ENCODE measurements at places on chromosomes 5 and 9.

GRCh38 chr9:109817846-109818472, 38.0 kb downstream of the PALM2AKAP2 start:
- no peak for DNase-seq

GRCh38 chr5:93886917-93887361, 145.5 kb upstream of the POU5F2 start:
- no peak for DNase-seq

DNA sequence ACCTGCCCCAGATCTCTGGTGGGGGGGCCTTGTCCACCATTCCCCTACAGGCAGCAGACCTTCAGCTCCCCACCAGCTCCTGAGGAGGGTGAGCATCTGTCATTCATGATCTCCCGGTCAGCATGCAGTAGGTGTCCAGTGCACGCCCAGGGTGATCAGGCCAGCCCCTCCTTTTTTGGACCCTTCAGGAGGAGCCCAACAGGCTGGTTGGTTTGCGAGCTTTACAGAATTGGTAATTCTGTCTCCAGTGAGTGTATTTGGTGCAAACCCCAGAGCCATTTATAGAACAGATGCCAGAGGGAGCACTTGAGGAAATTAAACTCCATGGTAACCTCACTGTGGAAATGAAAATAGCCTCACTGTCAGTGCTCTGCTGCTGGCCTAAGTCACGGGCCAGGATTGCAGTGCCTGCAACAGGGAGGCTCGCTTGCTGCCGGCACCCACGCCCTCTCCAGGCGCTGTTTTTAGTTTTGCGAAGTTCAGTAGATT, 23.4 kb downstream of the WNK2 start:
- no peak for DNase-seq

DNA sequence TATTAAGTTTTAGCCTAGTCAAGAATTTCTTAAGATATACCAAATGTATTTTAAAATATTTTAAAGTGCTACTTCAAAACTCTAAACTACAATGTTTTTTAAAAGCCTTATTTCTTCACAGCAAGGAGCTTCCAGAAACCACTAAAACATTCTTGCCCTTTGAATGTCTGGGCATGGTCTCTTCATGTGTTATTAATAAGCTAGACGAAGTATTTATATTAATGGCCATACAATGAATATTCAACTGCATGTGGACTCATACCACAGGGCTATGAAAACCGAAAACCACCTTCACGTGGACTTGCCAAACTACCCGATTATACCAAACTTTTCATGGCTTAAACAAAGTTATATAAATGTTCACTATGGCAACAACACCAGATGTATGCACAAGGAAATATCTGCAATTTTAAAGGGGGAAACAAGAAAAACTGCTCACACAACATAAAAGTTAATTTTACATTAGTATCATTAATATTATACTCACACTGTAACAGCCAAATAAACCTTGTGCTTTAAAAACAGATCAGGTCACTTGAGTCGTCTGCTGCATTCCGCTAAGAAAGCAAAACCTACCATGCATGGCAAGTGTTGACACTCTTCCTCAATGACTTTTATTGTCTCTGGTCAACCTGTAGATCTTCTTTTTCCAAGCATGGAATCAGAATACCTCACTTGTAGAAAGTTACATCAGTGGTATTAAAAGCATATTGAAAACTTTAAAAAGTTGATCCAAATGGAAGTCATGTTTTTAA, 246.3 kb downstream of the BNC2 start:
- no peak for DNase-seq

DNA sequence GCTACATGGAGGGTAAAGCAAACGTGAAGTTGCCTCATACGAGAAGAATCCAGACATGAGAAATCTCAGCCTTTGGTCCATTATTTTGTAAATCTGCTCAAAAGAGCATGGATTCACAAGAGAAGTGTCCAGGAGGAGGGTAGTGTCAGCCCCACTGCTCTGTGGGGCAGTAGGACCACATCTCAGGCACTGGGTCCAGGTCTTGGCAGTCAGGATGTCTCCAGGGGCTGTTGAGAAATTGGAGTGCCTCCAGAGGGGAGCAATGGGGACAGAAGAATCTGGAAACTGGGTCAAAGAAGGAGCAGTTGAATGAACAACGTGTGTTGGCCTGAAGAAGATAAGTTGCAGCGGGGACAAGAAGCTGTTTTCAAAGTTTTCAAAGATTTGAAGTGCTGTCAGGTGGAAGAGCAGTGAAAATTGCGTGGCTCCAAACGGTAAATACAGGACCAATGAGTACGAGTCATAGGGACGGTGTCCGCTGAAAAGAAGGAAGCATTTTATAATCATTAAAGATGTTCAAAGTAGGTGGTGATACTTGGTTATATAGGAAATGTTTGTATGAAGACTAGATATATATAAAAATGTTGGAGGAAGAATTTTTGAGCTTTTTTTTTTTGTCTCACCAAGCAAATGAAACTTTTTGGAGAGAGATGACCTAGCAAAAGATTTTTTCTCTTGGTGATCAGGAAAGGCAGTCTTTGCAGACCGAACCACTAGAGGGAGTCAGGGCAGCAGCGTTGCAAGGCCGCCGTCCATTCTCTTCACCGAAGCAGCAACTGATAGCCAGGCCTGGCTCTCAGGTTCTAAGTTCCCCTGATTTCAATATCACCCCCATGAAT, 57.1 kb upstream of the ZBED3 start:
- peak; percentile 35 for DNase-seq

GRCh38 chr5:79258801-79259200, 22.9 kb downstream of the JMY start:
- DNase-seq, result no peak

DNA sequence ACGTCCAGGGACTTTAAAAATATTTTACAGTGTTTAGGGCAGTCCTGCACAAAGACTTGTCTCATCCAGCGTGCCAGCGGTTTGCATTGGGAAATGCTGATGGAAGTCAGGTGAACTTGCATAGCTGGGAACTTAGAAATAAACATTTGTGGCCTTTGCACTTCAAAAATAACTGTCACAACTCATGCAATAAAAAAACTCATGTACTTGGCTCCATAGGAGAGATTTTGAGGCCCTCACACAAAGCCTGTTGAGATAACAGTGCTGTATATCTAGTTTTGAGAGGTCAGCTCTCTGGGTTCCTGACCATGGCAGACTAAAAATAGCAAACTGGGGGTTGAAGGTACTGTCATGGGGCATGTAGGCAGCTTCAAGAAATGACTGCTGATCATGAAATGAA, 5.5 kb downstream of the COMMD10 start:
- no peak for DNase-seq

GRCh38 chr5:160213537-160213936, 15.8 kb upstream of the FABP6 start:
- no peak for DNase-seq

DNA sequence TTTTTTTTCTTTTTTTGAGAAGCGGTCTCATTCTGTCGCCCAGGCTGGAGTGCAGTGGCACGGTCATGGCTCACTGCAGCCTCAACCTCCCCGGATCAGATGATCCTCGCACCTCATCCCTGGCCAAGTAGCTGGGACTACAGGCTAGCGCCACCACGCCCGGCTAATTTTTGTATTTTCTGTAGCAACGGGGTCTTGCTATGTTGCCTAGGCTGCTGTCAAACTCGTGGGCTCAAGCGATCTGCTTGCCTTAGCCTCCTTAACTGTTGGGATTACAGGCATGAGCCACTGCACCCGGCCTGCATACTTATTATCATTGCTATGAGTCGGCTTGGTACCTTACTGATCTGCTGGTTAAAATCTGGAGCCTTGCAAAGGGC, 790 bp upstream of the IARS1 start:
- no peak for DNase-seq

DNA sequence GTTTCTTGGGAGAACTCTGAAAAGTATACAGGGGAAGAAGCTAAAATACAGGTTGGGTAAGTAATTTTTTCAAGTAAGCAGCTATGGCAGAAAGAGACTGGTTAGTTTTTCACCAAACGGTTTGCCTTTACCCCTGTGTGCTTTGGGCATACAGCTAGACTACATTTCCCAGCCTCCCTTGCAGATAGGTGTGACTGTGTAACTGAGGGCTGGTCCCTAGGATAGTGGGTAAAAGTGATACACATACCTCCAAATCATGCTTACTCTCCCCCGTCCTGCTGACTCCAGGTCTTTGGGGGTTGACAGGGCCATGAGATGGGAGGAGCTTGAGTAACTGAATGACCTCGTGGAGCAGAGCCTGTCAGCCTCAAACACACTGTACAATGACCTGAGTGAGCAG, 208.6 kb upstream of the GDNF start:
- DNase-seq, result no peak

DNA sequence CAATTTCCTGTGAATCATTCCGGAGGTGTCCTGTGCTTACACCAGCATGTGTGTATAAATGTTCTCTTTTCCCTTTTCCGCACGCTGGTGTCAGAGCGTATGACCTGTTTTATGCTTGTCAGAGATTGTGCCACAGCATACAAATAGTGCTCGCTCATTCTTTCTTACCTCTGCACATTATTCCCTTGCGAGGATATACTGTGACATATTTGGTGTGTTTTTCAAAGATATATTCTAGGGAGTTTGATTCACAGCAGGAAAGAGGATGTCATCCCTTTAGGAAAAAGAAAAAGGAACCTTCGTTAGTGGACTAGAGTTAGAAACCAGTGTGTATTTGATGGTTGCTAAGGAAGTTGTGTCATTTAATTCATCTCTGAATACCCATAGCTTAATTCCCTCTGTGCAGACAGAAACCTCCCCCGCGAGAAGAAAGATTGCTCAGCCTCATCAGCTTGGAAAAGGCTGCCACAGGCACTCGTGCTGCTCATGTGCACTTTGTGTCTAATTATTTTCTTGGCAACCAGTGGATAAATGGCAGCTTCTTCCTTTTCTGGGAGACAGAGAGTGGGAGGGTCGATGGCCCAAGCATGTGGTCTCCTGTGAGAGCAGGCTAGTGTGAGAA, 14.7 kb upstream of the CCIN start:
- DNase-seq, result no peak

DNA sequence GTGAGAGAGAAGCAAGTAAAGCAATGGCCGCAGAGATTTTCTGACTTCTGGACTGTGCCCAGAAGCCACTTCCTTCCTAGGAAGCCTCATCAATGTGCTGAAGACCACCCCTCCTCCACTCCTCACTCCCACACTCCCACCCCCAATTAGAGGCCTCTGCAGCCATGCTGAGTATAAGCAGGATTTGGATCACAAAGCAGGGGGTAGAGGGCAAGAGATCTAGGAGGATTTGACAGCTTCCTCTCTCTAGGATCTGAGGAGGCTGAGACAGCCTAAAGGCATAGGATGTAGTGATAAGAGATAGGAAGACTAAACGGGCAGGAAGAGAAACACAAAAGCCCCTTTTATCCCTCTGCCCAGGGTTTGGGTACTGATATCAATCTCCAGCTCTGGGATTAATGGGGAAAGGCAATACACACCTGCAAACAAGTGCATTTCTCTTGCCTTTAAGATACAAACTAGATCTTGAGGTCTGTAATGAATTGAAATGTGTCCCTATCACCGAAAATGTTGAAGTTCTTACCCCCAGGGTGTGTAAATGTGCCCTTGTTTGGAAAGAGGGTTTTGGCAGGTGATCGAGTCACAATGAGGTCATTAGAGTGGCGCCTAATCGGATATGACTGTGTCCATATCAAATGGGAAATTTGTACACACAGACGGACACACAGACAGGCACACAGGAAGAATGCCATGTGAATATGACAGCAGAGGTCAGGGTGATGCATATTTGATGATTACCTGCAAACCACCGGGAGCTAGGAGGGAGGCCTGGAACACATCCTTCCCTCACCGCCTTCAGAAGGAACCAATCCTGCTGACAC, 28.5 kb downstream of the KCNV2 start:
- no peak for DNase-seq

DNA sequence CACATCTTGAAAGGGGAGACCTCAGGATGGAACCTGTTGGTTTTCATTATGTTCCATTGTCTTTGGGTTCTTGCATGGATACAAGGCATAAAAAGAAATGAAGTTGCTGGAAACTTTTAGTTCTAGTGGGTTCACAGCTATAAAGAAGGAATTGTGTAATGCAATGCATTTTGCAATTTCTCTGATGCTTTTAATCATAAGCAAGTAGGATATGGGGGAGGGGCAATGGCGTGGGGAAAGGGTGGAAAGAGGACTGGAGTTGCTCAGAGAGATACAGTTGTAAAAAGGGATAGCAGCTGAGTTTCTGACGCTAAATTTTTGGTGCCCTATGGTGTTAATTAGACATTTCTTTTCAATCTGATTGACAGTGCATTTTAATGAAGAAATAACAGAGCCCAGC, 88.6 kb upstream of the FANCC start:
- no peak for DNase-seq

- DNase-seq, result no peak
Observed at GRCh38 chr5:2432076-2432920, 319.2 kb downstream of the IRX2 start.

DNA sequence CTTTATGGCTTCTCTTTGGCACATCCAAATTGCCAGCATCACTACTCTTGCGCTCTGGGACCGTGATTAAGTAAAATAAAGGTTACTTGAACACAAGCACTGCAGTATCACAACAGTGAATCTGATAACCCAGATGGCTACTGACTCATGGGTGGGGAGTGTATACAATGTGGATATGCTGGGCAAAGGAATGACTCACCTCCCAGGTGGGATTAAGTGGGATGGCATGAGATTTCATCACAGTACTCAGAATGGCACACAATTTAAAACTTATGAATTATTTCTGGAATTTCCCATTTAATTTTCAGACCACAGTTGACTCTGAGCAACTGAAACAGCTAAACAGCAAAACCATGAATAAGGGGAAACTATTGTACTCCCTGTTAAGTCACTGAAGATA, 4.3 kb downstream of the GFM2 start:
- no peak for DNase-seq

DNA sequence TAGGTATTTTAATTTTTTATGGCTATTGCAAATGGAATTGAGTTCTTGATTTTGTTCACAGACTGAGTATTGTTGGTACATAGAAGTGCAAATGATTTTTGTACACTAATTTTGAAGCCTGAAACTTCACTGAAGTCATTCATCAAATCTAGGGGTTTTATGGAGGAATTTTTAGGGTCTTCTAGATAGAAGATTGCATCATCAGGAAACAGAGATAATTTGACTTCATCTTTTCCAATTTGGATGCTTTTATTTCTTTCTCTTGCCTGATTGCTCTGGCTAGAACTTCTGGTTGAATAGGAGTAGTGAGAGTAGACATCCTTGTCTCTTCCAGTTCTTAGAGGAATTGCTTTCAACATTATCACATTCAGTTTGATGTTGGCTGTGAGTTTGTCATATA, 58.2 kb upstream of the SNCAIP start:
- no peak for DNase-seq

GRCh38 chr5:38816083-38817030, 29.5 kb upstream of the OSMR start:
- DNase-seq, result no peak

- no peak for DNase-seq
Observed at GRCh38 chr5:127028822-127029457, 1.4 kb downstream of the MARCHF3 start.

GRCh38 chr5:139848508-139849100, 53.0 kb downstream of the PSD2 start:
- no peak for DNase-seq
